ENCODE measurements at places on chromosomes 12 and 14.
A peak's percentile ranks its signal among the peaks of the same experiment; 100 is the strongest.

GRCh38 chr14:92914087-92914656 is 8.8 kb upstream of the CHGA start:
- DNase-seq, result peak; percentile 53

GRCh38 chr14:98474900-98475299 is 797.1 kb downstream of the BCL11B start:
- no peak for DNase-seq

DNA sequence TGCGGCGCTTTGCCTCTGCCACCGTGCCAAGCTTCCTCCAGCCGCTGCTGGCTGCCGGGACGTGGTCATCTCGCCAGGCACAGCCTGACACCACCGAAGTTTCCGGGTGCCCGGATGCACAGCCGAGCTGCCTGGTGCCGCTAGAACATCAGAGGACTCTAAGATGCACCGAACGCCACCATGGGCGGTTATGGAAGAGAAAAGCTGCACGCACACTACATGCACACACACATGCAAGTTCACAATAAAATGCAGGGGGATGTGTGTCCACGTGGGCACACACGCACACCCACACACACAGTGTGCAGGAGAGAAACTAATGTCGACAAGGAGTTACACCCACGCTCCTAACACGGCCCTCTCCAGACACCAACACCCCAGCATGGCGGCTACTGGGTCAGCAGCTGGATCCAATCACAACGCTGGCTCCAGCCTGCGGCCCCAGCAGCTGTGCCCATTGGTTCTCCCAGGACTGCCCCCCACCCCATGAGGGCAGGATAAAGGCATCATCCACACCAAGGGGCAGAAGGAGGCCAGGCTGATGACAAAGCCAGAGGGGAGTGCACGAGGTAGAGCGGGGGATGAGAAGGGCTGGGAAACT is 82.7 kb downstream of the BCL11B start:
- peak; percentile 68 for DNase-seq

- DNase-seq, result peak; percentile 41
Measured at GRCh38 chr12:55938826-55939501, 8.0 kb downstream of the DGKA start.

DNA sequence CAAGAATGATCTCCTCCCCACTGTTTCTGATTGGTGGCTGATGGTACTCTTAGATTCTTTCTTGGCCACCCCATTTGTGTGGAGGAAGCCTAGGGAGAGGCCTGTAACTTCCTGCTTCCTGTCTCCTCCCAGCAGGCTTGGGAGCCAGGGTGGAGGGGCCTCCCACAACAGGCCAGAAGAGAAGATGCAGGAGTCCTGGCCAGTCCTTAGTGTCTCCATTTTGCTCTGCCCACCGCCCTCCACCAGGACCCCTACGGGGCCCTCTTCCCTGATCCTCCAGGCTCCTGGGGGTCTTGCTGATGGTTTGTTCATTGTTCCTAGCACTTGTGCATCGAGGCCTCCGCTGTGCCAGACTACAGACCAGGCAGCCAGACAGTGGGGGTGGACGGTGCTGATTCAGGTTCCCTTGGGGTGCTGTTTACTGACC is 6.8 kb downstream of the TSPAN9 start:
- DNase-seq, result no peak

DNA sequence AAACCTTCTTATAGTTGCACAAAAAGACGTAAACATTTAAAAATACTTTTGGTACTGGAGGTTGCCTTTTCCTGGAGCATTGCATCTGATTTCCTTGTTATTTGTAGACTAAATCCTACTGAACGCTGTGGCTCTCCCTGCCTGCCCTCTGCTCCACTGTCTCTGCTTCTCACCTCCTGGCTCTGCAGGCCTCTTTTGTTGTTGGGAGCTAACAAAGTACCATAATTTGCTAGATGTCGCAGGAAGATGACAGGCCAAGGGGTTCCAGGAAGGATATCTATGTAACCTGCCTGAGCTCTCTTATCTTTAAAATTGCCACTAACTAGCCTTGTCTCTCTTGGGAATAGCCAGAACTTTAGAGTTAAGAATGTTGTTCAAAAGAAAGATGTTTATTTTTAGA is 21.4 kb downstream of the SYNE2 start:
- DNase-seq, result no peak

GRCh38 chr12:12557733-12558132 is 4.9 kb downstream of the DUSP16 start:
- no peak for DNase-seq

DNA sequence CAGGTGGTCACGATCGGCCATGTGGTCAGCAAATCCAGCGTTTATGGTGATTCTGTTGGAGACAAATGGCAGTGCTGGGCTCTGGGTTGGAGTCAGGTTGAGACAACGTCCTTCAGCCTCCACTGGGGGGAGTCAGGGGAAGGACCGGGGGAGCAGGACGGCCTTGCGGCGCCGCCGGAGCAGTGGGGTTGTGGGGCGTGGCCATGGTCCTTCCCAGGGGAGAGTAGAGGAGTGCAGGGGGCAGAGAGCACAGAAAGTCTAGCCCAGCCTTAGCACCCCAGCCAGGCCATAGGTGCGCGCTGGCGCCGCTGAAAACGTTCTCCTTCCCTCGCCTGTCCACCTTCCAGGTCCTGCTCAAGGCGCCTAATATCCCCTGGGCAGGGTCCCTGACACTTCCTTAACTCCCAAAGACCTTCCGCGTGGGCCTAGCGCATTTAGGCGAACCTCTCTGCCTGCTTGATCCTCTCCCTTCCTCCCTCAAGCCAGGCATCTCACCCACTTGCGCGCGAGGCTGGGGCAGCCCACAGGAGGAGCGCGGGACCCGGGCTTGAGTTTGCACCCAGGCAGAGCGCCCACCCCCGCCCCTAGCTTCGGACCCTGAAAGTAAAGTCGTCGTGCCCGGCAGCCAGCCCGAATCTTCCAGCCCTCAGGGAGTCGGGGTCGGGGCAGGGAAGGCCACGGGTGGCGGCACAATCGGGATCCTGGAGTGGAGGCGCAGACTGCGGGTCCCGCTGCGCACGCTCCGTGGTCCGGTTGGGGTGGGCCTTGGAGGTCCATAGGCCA is 3.1 kb upstream of the KIF26A start:
- peak; percentile 45 for DNase-seq

DNA sequence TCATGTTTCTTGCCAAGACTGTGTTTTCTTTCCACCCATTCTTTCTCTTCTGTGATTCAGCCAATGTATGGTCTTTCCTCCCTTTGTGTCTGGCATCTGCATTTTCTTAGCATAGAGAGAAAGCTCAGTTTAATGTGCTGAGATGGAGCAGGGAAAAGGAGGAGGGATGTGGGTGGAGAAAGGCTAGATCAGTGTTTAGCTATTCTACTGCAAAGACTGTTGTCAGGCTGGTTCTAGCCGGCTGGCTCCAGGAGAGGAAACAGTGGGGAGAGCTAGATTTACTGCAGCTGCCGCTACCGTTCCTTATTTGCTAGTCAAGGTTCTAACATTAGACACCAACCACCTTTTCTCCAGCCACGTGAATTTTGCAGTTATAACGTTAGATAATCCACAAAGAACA is 5.2 kb upstream of the RIMKLB start:
- DNase-seq, result no peak

DNA sequence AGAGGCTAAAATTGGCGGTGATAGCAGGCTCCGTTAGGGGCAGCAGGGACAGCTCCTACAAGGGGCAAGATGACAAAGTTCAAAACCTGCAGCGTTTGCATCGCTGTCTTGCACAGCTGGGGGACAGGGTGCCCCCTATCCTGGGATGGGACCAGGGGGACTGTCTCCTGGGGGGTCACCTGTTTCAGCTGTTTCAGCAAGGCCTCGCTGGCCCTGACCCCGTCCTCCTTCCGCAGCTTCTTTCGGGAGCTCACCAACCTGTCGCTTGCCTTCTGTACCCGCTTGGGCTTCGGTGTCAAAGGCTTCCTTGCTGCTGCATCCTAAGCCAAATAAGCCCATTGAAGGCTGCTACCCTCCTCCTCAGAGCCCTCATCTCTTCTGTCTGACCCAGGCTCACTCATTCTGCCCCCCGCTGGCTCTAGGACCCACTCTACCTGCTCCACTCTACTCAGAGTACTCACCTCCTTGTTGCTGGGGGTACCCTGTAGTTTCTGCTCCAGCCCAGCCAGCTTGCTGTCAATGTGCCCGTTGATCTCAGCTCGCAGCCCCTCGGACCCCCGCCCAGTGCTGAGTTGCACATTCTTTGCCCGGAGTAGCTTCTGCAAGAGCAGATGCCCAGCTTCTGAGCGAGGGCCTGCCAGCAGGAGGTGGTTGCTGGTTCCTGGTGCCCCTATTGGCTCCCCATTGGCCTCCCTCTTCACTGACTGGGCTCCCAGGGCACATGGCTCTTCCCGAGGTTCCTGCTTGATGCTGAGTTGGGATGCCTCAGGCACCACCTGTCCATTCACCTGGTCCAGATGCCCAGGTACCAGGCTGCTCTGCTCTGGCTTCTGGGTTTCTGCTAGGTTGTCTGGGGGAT is 12.4 kb upstream of the PRKAG1 start:
- no peak for DNase-seq

GRCh38 chr12:122989874-122990419 is 9.5 kb downstream of the ARL6IP4 start:
- DNase-seq, result no peak

DNA sequence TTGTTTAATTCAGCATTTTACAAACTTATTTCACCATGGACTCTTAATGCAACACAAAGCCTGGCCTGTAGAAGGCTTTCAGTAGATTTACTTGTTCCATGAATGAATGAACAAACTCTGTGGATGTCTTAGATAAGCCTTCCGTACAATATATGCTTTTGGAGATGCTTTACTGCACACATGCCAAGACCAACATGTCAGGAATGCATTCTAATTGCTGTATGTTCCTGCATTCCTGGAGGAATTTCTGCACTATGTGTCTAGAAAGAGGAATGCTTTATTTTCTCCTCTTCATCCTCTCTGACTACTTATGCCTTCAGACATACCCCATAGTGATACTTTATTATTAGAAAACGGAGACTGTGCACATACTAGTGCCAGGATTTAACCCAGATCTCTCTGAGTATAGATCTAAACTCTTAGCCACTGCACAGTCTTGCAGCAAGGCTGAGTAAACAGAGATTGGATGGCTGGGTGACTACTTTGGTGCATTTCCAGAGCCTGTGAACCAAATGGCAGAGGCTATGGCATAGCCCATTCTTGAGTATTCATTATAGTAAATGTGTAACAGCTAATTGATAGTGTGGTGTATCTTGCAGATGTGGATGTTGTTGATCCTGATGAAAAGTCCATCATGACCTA is 108.2 kb downstream of the SYNE2 start:
- DNase-seq, result no peak

GRCh38 chr14:99964979-99965378 is 100.2 kb upstream of the EVL start:
- DNase-seq, result no peak

- peak; percentile 38 for DNase-seq
Measured at GRCh38 chr12:109888179-109889020, 8.1 kb upstream of the GLTP start.

GRCh38 chr12:66297080-66297479 is 5.2 kb upstream of the HELB start:
- no peak for DNase-seq

DNA sequence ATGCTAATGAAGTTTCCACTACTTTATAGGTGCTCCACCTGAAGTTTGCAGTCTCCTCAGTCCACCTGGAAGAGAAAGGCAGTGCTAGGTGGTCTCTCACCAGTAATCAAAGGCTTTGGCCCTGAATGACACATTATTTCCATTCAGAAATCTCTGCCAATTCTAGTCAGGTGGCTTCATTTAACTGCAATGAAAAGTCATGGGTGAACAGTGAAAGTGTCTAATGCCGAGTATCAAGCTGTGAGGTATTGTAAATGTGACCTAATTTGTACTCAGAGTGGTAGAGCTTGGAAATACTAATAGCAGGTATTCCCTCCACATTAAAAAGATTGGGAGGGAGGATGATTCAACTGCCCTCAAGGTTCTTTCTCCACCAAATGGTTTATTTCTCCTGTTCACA is 220.9 kb upstream of the LRFN5 start:
- no peak for DNase-seq

- DNase-seq, result no peak
Measured at GRCh38 chr12:104591257-104591885, 134.6 kb downstream of the CHST11 start.

GRCh38 chr12:42362647-42363260 is 36.8 kb downstream of the PPHLN1 start:
- DNase-seq, result no peak

GRCh38 chr14:22541721-22542120 is 47.3 kb downstream of the DAD1 start:
- peak; percentile 28 for DNase-seq

DNA sequence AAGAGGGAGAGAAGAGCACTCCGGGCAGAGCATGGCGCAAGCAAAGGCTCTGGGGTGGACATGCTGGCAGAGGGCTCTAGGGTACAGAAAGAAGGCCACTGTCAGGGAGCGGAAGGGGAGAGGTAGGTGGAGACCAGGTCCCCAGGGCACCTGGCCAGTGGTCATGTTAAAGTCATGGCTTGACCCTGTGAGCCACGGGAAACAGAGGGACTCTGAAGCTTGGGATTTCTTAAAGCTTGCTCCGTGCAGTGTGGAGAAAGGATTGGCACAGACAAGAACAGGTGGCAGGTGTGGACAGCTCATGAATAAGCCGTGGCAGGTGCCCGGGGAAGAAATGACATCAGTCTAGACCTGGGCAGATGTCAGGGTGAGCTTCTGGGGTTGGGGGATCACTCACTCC is 413.8 kb downstream of the BCL11B start:
- DNase-seq, result no peak

- peak; percentile 78 for DNase-seq
Measured at GRCh38 chr12:25386831-25387731, 136.4 kb upstream of the KRAS start.

GRCh38 chr12:121072147-121072546 is 33.1 kb upstream of the OASL start:
- no peak for DNase-seq

DNA sequence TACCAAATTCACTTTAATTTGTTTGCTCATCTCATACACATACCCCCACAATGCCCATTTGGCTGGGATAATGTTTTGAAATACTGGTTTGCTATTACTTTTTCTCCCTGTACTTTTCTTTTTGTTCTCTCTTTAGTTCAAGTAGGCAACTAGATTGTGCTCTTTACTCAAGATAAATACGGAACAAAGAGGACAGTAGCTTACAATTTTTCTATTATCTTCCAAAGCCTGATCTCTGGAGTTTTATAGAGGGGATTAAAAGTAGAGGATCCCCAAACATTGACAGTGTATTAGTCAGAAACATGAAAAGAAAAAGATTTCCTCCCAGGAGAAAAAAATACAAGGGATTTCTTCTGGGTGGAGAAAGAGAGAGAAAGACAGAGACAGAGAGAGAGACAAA is 102.1 kb upstream of the FSCB start:
- DNase-seq, result no peak

- DNase-seq, result no peak
Measured at GRCh38 chr12:34400411-34400881, 378.1 kb downstream of the ALG10 start.

- DNase-seq, result no peak
Measured at GRCh38 chr12:3464561-3464960, 26.4 kb upstream of the PRMT8 start.

GRCh38 chr14:77212943-77213678 is 31.5 kb downstream of the TMEM63C start:
- DNase-seq, result peak; percentile 60

- no peak for DNase-seq
Measured at GRCh38 chr14:74368441-74368840, 20.2 kb downstream of the VRTN start.

- no peak for DNase-seq
Measured at GRCh38 chr14:101600891-101601605, 39.8 kb downstream of the DIO3 start.
